Activated CD4-positive, CD25-positive, alpha-beta regulatory T cell (primary cell): ENCODE measurements at places on chromosomes 1 and 21.

DNA sequence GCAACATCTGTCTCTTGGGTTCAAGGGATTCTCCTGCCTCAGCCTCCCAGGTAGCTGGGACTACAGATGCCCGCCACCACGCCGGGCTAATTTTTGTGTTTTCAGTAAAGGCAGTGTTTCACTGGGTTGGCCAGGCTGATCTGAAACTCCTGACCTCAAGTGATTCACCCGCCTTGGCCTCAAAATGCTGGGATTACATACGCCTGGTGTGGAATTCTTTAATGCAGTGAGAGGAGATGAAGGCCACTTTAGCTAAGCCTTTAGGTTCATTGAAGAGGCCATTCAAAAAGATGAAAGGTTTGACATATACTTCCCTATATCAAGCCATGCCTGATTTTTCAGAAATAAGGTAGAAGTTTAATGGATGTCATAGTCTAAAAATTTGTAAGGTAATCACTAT, 162.7 kb downstream of the ST6GALNAC3 start:
- no peak for DNase-seq

GRCh38 chr1:65958561-65959350, 166.1 kb downstream of the PDE4B start:
- DNase-seq = no peak

- no peak for DNase-seq
These were observed 20.4 kb downstream of the DEGS1 start for GRCh38 chr1:224203243-224204016.

- DNase-seq = no peak
These were observed 18.3 kb upstream of the EPB41 start for GRCh38 chr1:28895896-28896608.

- DNase-seq = no peak
These were observed 159.2 kb downstream of the APP start for GRCh38 chr21:26011292-26011940.

DNA sequence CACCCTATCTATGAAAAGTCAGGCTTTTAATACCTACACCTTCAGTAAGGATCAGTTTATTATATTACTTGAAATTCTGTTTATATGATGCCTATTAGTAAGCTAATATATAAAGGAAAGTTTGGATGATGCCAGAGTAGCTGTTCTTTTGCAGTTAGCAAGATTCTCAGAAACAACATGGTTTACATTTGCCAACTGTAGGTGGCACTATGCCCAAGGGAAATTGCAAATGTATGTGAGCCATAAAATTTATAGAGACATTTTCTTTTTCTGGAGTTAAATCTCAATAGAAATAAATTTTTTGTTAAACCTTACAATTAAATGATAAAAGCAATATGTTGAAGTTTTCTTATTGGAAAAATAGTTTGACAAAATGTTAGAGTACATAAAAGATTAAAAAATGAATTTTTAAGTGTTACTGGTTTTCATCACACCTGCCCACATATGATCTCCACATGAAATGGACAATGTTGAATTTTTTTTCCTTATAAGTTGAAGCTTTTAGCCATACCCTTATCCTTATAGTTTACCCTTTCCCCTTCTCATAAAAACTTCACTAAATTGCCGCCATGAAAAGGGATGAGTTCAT, 32.1 kb upstream of the EPHX4 start:
- no peak for DNase-seq

- no peak for DNase-seq
These were observed 39.5 kb upstream of the CNTN2 start for GRCh38 chr1:205003358-205004131.

- DNase-seq = no peak
These were observed 1.5 kb upstream of the TRNAU1AP start for GRCh38 chr1:28551381-28551780.

- DNase-seq = no peak
These were observed 105.7 kb upstream of the GUCA2B start for GRCh38 chr1:42047508-42047880.

DNA sequence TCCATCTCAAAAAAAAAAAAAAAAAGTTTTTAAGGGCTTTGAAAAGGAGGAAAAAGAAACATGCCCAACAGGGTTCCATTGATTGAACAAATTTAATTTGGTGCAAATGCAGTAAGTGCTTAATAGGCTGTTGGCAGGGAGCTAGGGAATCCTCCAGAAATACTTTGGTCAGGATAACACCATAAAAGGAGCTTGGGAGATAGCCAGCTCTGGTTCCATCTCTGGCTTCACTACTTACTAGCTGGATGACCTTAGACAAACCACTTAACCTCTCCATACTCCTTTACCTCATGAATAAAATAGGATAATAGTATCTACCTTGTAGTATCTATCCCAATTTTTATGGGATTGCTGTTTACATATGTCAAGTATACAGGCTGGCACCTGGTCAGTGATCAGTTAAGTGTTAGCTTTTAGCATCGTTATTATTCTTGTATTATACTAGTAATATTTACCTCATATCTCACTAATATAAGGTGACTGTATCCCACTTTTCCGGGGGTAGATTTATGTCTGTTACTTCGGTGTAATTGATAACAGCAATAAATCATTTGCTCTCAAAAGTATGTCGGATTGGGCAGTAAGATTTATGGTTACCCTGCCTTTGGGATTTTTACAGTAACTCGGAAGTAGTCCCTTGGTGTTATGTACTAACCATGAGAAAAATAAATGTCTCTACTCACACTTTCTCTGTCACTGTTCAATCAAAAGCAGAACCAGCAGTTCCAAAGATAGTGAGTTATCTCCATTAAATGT, 36.4 kb downstream of the BTG3 start:
- no peak for DNase-seq

DNA sequence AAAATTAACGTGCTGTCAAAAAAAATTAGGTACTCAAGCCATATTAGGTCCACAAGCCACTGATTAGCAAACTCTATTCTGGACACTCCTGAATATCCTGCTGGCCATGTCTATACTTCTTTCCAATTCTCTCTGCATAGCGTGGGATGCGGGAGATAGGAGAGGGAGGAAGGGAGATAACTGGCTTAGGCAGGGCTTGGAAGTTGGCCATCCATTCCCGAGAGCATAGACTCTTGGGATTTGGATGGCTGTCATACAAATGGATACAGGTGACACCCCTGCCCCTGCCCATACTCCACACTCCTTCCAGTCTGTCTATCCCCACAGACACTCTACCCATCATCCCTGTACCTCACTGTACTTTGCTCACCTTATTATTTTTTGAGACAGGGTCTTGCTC, 2.3 kb upstream of the PRELP start:
- DNase-seq = no peak

- DNase-seq = no peak
These were observed 68.3 kb upstream of the BCAR3 start for GRCh38 chr1:93749894-93750301.

DNA sequence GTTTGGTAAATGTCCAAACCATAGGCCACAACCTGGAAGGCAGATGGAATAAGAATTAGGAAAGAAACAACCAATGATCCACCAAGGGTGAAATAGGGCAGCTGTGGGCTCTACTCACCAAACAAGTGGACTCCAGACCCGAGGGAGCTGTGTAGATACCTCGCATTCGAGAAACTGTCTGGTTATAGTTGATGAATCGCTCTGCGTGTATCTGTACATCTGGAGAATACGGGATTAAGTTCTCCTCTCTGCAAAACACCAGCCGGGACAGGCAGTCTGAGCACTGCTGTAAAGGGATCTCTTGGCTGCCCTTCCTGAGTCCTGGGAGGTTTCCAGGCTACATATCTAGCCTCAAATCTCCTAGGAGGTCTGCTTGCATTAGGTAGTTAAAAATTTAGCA, 9.4 kb upstream of the UBR4 start:
- DNase-seq = no peak

GRCh38 chr1:173355281-173356031, 121.7 kb upstream of the PRDX6 start:
- DNase-seq = no peak

GRCh38 chr1:68010543-68010942, 39.9 kb downstream of the DIRAS3 start:
- DNase-seq = no peak

GRCh38 chr1:58997060-58997411, 213.2 kb upstream of the JUN start:
- DNase-seq = no peak

DNA sequence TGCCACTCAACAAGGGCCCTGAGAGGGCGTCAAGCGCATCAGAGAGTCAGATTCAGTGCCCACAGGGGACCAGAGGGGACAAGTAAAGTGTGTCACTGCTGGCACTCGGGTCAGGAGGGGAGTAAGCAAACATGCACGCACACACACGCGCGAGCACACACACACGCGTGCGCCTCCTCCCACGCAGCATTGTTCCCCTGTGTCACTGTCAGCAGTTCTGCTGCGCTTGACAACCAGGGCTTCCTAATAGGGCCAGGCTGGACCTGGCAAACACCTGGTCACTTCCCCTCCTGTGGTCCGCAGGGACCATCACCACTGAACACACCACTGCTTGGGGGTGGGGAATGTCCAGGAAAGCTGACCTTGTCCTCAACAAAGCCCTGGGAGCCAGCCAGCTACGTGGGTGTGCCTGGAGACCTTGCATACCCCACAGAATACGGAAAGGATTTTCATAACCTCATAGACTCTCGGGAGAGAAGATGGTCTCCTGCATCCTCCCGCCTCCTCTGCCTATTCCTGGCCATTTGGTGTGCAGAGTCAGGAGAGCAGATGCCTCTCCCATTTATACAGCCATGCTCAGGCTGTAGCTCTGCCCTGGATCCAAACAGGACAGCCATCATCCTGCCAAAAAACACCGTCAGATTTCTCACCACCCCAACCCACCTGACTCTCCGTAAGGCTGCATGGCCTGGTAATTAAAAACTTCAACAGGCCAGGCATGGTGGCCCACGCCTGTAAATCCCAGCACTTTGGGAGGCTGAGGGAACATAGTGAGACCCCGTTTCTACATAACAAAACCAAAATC, 73.2 kb downstream of the SSBP3 start:
- no peak for DNase-seq

GRCh38 chr1:24643363-24644099, 429 bp downstream of the SRRM1 start:
- DNase-seq = peak; percentile 61

- DNase-seq = no peak
These were observed 12.0 kb upstream of the SMIM12 start for GRCh38 chr1:34871443-34872132.

GRCh38 chr21:42921927-42922326, 3.5 kb downstream of the ERVH48-1 start:
- no peak for DNase-seq

DNA sequence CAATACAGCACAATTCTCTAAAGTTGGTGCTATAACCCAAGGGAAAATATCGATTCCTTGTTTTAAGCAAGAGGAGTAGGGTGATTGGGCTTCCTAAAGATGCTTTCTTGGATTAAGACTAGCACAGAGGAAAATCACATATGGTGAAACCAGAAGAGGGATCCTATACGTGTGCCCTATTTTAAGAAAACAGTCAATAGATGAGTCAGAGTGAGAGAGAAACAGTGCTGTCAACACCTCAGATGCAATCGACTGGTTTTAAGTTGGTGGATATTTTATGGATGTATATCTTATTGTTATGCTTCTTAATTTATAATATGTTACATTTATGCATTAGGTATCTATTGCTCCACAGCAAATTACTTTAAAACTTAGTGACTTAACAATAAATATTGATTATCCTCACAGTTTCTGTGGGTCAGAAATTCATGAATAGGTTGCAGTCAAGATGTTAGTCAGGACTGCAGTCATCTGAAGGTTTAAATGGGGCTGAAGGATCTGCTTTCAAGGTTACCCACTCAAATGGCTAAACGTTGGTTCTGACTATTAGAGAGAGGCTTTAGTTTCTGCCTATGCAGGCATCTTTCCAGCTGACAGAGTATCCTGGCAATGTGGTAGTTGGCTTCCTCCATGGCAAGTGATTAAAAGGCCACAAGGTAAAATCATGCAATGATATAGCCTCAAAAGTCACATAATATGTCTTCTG, 61.6 kb upstream of the DEPDC1 start:
- no peak for DNase-seq

- DNase-seq = no peak
These were observed 278.4 kb downstream of the ZNF326 start for GRCh38 chr1:90273241-90273774.

DNA sequence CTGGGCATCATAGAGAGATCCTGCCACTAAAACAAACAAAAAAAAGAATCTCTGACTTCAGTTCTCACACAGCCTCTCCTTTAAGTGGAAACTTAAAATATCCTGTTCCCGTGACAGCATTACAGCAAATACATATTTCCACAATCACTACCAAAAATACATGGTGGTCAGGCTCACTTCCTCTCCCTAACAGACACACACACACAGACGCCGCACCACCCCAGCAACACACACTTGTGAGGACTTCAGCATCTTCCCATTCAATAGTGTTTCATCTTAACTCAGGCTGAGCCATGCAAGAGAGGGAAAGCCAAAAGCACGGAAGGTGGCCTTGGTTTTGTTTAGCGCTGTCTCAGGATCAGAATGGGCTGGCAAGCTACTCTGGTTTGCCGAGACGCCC, 21.9 kb downstream of the KIAA1614 start:
- no peak for DNase-seq

DNA sequence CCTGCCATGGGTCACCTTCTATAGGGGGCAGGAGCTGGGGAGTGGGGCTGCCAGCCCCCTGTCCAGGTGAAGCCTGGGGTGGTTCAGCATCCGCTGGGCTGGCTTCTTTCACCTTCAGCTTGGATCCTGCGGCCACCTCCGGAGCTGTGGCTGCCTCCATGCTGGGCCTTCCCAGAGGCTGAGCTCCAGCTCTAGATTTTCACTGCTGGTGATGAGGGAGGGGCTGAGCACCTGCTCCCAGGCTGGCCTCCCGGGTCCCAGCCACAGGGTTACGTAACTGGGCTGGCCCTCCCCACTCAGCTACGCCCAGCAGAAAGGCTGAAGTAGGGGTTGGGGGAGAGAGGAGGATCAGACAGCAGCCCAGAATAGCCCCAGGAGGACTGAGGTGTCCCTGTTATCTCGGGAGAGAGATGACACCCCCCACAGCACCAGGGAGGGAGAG, at the start of gene MYBPHL:
MYBPHL (minus strand) TSS at position 180 of the 442 bp plus-strand sequence; CDS start at position 160, 20 bp downstream.
- DNase-seq = no peak

GRCh38 chr1:76262601-76263000, 188.1 kb downstream of the ST6GALNAC3 start:
- DNase-seq = no peak

- no peak for DNase-seq
These were observed 23.2 kb downstream of the KANK4 start for GRCh38 chr1:62295921-62296491.

DNA sequence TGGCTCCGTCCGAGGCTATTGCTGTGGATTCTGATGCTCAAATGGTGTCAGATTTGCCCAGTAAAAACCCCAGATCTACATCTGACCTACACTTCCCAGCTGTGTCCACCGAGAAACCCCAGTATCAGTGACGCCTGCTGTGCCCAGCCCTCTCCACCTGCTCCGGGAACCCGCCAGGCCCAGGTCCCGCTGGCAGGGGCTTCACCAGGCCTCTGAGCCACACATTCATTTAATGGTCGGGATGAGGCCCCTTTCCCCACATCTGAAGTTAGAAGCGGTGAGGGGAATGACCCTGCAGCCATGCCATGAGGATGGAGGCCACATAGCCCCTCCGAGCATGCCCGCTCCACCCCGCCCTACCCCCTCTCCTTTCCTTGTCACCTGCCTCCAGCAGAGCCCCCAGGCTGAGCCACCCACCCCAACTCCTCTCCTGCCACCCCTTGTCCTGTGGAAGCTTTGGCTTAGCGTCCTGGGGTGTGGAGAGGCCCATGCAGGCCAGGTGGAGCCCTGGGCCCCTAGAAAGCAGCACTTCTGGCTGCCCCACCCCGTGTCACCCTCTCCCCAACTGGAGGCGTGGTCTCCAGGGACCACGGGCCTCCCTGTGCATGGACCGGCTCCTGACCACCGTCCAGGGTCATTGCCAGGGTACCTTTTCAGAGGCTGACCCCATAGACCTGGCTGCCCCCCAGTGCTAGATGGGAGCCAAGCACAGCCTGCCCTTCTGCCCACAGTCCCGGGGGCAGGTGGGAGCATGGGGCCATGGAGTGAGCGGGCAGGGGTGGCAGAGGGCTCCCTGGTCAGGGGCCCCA, 8.0 kb downstream of the TNFRSF14 start:
- DNase-seq = no peak
